T47D (cell line): ENCODE measurements at places on chromosomes 3 and 15.

GRCh38 chr15:96264801-96265515 lies 65.5 kb upstream of the NR2F2 start:
- no peak for DNase-seq

GRCh38 chr15:93862791-93863190 lies 368.6 kb upstream of the MCTP2 start:
- DNase-seq = no peak

- DNase-seq = peak; percentile 92
These were observed 8.4 kb upstream of the CA12 start for GRCh38 chr15:63389902-63390670.

GRCh38 chr15:62573876-62574275 lies 408.8 kb upstream of the C2CD4B start:
- DNase-seq = no peak

DNA sequence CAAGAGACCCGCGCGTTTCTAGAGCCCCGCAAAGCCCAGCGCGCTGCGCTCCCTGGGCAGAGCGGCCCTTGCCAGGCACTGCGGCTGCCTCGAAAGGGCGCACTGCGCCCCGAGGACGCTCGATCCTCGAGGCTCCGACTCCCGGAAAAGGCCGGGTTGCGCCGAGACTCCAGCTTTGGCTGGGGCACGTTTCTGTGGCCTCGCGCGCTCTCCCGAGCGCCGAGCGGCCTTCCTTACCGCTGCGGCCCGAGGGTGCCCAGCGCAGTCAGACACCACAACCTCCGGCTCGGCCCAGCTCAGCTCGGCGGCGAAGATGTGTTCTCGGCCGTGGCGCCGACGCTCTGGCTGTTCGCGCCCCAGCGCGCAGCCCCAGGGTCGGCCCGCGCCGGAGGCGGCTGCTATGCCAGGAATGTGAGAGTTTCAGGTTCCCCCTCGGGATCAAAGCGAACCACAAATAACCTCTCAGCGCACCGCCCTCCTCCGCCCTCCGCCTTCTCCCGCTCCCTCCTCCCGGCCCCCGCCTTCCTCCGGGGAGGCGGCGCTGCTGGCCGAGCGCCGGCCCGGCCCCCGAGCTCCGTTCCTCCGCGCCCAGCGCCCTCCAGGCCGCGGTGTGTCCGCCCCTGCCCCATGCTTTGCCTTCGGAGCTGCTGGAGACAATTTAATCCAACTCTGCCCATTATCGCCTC lies at the start of gene AMOTL2:
Gene AMOTL2, minus strand, starts transcription at position 343 of the 686 bp plus-strand sequence. CDS start 3,014 bp downstream, outside the sequence.
- DNase-seq = peak; percentile 80

DNA sequence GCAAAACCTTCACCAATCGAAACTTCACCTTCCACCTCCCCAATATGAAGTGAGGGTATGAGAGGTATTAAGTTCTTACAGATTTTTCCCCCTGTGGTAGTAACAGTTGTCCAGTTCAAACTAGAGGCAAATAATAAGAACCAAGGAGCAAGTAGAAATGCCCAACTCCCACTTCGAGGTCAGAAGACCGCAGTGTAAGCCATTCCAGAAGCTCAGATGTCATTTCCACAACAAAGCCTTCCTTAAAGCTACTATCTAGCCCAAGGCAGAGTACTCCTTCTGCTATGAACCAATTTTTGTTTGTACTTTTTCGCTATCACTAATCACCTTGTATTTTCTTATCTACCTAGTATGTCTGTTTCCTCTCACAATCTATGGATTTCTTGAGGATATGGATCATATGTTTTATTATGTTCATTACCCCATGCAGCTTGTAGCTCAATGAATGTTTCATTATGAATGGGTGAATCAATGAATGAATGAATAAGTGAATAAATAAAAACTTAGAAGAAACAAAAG lies 235.7 kb upstream of the KCNMB2 start:
- DNase-seq = no peak

DNA sequence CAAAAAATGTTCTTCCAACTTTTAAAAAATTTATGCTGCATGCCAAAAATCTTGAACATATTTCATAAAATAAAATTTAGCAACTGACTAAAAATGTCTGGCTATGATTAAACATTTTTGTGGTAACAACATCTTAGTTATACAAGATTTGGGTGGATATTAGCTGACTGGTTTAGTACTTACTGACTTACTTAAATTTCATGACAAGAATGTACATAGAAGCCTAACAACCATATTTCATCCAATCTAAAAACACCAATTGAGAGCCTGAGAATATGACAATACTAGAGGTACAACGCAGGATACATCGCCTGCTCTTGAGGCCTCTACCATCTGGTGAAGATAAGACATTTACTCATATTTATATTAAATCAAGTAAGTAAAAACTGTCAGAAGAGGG lies 34.6 kb downstream of the GNB4 start:
- no peak for DNase-seq

- DNase-seq = no peak
These were observed 33.1 kb downstream of the TM2D3 start for GRCh38 chr15:101618851-101619614.

DNA sequence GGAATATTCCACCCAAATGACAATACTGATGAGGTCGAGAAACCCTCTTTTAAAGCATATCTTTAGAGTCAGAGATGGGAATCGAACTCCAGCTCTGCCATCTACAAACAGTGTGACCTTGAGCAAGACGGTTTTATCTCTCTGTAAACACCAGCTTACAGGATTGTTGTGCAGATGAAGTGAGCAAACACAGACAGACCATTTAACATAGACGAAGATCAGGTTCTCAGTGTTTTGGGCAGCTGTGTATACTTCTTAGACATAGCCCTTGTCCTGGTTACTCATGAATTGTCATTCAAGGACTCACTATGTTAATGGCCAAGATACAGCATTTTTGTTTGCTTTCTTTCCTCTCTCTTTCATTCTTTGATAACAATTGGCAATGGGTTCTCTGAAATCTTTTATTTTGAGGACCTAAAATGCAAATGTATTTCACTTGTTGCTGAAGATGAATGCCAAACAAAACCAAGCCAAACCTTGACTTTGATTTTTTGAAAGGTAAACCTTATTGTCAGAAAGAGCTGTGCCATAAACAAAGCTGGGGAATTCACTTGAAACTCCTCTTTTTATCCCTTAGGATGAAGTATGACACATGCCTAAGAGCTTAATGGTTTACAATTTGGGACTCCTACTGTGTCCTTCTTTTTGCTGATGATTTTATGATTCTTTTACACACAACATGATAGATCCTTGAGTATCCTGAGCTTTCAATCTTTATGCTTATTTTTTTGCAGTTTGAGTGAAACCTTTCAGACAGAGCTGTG lies 250.0 kb upstream of the PDZRN3 start:
- no peak for DNase-seq

GRCh38 chr3:49005998-49006397 lies 1.2 kb upstream of the WDR6 start:
- no peak for DNase-seq

- DNase-seq = no peak
These were observed 16.4 kb downstream of the CCDC12 start for GRCh38 chr3:46960081-46960701.

DNA sequence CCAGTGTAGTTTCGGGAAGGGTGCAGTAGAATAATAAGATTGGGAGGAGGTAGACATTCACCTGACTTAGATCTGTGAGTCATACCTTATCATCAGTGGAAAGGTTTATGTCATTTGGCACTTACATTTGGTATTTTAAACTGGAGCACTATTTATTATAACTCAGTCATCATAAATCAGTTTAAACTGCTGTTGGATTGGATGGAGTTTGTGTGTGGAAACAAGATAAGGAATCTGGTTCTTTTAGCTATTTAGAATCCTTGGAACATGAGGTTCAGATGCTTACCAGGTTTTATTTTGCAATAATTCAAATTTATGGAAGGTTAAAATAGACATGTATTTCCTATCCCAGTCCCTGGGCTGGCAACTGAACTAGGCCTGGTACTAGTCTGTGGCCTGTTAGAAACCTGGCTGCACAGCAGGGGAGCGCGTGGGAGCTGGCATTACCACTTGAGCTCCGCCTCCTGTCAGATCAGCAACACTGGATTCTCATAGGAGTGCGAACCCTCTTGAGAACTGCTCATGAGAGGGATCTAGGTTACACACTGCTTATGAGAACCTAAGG lies 34.5 kb downstream of the ZFAND6 start:
- no peak for DNase-seq

- DNase-seq = no peak
These were observed 14.4 kb upstream of the ACAN start for GRCh38 chr15:88788816-88789215.
